ENCODE measurements at places on chromosomes 3 and 15.

DNA sequence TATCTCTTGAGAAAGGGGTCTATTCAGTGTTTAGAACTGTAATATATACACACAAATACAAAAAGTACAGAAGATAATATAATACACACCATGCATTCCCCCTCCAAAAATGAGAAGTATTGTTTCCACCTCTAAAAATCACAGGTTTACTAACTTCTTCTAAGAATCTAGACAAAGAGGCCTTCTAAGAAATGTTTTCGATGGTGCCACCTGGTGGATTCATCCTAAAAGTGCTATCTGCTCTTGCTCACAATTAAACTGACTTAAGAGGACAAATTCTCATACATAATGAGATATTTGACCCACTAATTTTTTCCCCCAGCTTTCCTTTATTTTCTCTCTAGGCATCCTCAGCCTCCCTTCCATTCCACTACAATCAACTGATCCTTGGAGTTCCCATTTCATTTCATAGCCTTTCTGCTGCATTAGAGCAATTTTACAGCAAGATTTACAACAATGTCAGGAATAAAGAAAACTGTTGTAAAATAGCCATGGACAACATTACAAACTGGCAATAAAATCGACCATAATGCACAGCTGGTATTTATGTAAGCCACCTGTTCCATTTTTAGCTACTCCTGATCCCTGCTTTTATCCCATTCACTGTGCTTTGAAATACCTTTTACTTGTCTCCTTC is 124.6 kb downstream of the ARRDC4 start:
- peak; percentile 64 for DNase-seq

- peak; percentile 90 for DNase-seq
These were observed 70.5 kb upstream of the KLHL25 start for GRCh38 chr15:85865070-85865684.

- no peak for DNase-seq
These were observed 370.3 kb upstream of the TPM1 start for GRCh38 chr15:62672268-62672667.

DNA sequence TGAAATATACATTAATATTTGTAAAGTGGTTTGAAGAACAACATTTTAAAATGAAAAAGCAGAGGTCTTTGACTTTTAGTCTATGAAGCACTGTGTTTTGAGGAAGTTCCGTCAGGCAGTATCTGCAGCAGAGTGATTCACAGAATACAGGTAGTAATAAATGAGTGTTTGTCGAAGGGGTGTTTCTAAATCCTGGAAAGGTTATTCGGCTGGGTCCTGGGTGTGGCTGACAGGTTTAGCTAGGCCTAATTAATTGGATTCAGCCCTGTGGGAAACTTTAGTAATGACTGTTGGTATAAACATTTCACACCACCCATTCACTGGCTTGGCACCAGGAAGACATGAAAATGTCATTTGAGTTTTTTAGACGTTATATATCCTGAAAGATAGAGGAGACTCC is 51.3 kb downstream of the TIPARP start:
- no peak for DNase-seq

GRCh38 chr3:59467476-59467875 is 417.7 kb upstream of the CFAP20DC start:
- no peak for DNase-seq

GRCh38 chr3:161423911-161424522 is 52.7 kb upstream of the SPTSSB start:
- no peak for DNase-seq

DNA sequence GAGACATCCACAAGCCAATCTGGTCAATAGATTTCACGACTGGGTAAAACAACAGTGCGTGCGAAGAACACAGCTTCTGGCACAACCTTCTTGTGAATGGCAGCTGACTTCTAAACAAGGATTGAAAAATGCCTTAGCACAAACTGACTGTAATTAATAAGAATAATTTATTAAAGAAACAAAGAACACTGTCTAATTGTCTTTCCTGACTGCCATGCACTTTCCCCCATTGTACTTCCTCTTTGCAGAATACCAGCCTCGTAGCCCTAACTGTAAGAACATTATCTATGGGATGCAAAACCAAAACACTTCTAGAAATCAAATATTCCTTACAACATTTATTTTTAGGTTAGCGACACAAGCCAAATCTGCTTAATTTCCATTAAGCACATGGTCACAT is 6.5 kb downstream of the FOXP1 start:
- DNase-seq = no peak

- DNase-seq = no peak
These were observed 297.2 kb downstream of the ARPP21 start for GRCh38 chr3:35936571-35936970.

DNA sequence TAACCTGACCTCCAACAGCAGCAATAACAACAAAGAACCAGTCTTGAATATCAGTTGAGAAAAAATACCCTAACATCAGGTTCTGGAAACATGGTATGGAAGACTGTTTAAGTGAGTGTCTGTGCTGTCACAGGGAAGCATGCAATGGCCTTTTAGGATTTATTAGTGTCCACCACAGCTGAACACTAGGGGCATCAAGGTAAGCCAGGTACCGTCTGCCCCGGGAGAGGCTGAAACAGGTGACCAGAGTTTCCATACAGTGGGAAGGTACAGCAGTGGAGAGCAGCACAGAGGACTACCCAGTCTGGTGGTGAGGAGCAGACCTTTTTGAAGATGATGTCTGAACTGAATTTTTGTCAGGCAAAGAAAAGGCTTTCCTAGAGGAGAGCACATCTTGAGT is 18.4 kb downstream of the ZDHHC23 start:
- DNase-seq = peak; percentile 58

- DNase-seq = no peak
These were observed 48.0 kb upstream of the UMPS start for GRCh38 chr3:124682263-124682662.

- no peak for DNase-seq
These were observed 69.0 kb downstream of the ANKRD28 start for GRCh38 chr3:15728766-15729165.

DNA sequence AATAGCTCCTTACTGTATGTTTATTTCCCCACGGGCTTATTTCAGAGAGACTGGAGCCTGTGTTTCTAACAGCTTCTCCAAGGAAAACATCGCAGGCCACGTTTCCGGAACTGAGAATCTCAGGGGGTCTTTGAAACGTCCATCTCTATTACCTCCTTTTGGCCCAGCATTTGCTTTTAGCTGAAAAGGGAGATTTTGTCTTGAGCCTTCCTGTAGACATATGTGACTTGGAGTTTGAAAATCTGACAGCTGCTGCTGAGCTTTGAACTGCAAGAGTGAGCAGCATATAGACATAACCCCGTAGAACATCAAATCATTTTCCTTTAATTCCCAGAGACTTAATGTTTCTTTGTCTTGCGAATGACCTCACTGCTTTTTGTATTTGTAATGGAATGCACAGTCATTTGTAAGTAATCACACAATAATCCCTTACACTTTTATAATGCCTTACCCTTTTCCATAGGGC is 54.6 kb downstream of the LPP start:
- DNase-seq = no peak

DNA sequence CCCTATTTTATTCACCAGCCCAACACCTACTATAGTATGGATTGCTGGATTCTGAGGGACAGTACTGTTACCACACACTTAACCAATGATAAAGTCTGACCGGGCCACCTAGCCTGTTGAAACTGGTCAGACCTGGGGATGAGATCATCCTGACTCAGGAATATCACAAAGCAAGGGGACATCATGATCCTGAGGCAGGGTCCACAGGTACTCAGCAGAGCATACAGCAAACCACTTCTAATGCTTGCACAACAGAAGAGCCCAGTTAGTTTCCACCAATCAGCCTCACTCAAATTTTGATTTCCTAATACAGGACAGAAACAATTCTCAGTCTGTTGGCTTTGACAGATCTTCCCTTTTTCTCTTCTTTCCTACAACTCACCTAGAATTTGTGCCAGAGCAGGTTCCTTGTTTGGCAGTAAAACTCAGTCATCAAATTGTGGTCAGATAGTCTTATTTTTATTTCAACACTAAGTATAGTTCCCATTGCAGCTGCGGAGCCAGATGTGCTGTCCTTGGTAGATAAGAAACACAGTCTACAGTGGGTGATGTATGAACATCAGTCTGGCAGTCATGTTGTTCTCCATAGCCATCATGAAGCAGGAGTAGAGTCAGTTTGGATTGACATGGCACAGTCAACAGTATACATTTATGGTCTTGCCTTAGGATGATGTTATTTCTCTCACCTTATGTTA is 90.1 kb upstream of the PRR23C start:
- no peak for DNase-seq
